ENCODE measurements at places on chromosomes 13 and 19. TPM values are rescaled to one million over a fixed set of nuclear protein-coding genes. Genes with fewer than 3 reads are reported as not detected.
A peak's percentile ranks its signal among the peaks of the same experiment; 100 is the strongest.

- no peaks in the 10 kb centered on the region for H3K27me3 ChIP-seq
- no peak overlapping the region for H3K27ac ChIP-seq
- peaks cover 33% of the 10 kb centered on the region for H3K36me3 ChIP-seq
- no peak overlapping the region for H3K4me3 ChIP-seq
- peak; percentile 72 for DNase-seq
These were observed 12.0 kb downstream of the KHSRP start for GRCh38 chr19:6412447-6413091.

DNA sequence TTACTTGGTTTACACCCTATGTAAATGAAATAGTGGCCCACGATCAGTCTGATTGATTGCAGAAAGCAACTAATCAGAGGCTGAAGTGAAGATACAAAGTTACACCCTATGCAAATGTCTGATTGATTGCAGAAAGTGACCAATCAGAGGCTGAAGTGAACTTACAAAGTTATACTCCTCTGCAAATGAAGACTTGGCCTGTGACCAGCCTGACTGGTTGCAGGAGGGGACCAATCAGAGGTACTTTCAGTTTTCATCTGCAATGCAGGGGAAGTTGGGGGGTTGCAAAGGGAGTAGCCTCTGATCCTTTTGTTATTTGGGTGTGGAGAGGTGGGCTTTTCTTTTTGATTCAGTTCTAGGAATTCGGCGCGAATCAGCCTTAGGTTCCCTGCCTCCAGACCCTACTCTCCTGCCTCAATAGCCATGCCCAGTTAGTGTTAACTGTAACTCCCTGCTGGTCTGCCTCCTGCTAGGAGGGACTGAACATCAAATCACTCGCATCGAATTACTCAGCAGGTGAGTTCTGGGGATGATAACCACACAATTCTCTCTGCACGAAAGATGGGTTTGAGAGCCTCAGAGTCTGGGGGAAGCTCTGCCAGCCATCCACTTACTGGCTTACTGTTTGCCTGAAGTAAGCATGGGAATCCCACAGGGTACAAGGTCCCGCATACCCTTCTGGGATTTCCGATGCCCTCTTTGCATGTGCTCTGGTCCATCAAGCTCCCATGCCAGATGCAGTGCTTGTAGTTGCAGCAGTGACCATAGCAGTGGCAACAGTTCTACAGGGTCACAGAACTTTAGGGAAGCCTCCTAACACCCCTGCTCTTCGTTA is 7.5 kb downstream of the ARL11 start:
- H3K4me1 ChIP-seq, result peaks cover 11% of the 10 kb centered on the region
- H3K27ac ChIP-seq, result peak overlapping the region; percentile 42
- no peaks in the 10 kb centered on the region for H3K36me3 ChIP-seq
- peak; percentile 78 for DNase-seq
- H3K27me3 ChIP-seq, result no peaks in the 10 kb centered on the region

- H3K4me3 ChIP-seq, result no peak overlapping the region
- no peaks in the 10 kb centered on the region for H3K36me3 ChIP-seq
- H3K4me1 ChIP-seq, result peaks cover 16% of the 10 kb centered on the region
These were observed 5.5 kb upstream of the ACP7 start for GRCh38 chr19:39078436-39079200.

- no peak overlapping the region for H3K4me3 ChIP-seq
- peaks cover 25% of the 10 kb centered on the region for H3K36me3 ChIP-seq
- no peak for DNase-seq
These were observed 4.9 kb downstream of the TSSK6 start for GRCh38 chr19:19510432-19510831.

GRCh38 chr13:44267980-44268379 is 105.6 kb upstream of the SERP2 start:
- no peak overlapping the region for H3K4me3 ChIP-seq
- H3K27ac ChIP-seq, result no peak overlapping the region
- H3K27me3 ChIP-seq, result no peaks in the 10 kb centered on the region
- H3K4me1 ChIP-seq, result no peaks in the 10 kb centered on the region

- H3K36me3 ChIP-seq, result no peaks in the 10 kb centered on the region
These were observed 145.1 kb downstream of the LACC1 start for GRCh38 chr13:44024846-44025195.

GRCh38 chr19:35993923-35994598 is 927 bp upstream of the SDHAF1 start:
- DNase-seq, result no peak
- peaks cover 26% of the 10 kb centered on the region for H3K4me1 ChIP-seq
- no peak overlapping the region for H3K4me3 ChIP-seq
- H3K27me3 ChIP-seq, result no peaks in the 10 kb centered on the region
- no peak overlapping the region for H3K27ac ChIP-seq

DNA sequence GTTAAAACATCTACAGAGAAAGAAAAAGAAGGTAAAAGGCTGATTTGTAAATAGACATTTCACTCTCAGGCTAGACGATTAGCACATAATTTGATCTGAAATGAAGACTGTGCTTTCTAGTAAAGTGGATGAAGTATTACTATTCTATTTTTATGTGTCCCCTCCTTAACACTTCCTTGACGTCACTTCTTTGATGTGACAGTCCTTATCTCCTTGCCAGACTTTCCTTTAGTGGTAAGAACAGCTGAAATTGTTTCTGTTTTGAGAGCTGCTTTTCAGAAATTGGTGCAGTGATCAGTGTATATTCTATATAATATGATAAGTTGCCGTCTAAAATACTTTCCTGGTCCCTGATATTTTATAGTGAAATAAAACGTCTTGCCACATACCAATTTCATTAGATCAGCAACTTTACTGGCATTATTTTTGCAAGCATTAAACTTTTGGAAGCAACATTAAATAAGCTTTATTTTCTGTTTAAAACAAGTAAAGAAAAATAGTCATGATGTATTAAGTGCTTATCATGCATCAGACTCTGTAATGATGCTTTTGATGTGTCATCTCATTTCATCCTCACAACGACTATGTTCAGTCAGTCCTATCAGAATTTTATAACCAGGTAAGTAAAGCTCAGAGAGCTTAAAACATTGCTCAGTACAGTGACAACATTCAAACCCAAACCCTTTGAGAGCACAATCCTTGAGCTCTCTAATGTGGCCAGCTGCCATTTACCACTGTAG is 210.3 kb upstream of the PCDH9 start:
- H3K27ac ChIP-seq, result no peak overlapping the region
- DNase-seq, result no peak
- no peaks in the 10 kb centered on the region for H3K27me3 ChIP-seq
- no peak overlapping the region for H3K4me3 ChIP-seq
- H3K36me3 ChIP-seq, result no peaks in the 10 kb centered on the region

DNA sequence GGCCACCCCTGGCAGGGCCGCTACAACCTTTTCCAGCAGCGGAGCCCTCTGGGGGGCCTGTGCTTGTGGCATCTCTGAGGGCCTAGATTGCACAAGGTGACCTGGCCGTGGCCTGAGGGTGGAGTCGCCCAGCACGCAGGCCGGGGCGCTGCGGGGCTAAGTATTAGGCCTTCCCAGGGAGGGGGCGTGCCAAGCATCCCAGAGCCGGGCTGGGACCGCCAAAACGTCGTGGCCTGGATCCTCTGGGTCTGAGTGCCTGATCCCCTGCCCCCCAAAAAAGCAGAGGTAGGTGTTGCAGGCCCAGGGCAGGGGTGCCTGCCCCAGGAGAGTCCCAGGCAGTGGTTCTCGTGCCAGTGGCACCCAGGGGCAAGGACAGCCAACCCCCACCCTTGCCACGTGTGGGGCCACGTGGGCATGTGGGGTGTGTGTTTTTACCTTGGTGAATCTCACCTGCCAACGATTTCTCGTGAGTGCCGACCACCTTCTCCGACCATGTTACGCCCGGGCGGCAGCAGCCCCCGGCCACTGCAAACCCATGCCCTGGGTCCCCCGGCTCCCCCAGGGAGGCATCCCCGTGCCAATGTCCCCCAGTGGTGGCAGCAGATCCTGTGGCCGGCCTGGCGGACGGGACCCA is 12.6 kb upstream of the GNA15 start:
- no peaks in the 10 kb centered on the region for H3K4me1 ChIP-seq
- H3K4me3 ChIP-seq, result no peak overlapping the region
- no peak overlapping the region for H3K27ac ChIP-seq
- H3K36me3 ChIP-seq, result no peaks in the 10 kb centered on the region
- H3K27me3 ChIP-seq, result no peaks in the 10 kb centered on the region

DNA sequence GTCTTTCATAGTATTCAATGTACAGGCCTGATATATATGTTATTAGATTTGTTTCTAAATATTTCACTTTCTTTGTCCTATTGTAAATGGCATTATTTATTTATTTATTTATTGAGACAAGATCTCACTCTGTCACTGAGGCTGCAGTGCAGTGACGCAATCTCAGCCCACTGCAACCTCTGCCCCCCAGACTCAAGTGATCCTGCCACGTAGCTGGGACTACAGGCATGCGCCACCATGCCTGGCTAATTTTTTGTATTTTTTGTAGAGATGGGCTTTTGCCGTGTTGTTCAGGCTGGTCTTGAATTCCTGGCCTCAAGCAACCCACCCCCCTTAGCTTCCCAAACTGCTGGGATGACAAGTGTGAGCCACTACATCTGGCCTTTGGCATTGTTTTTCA is 5.4 kb upstream of the GAS6 start:
- H3K4me1 ChIP-seq, result peaks cover 6% of the 10 kb centered on the region
- no peaks in the 10 kb centered on the region for H3K36me3 ChIP-seq

- H3K27ac ChIP-seq, result no peak overlapping the region
- no peak for DNase-seq
- peaks cover 1% of the 10 kb centered on the region for H3K36me3 ChIP-seq
- no peak overlapping the region for H3K4me3 ChIP-seq
These were observed 70.3 kb downstream of the DHRS12 start for GRCh38 chr13:51733374-51734298.

DNA sequence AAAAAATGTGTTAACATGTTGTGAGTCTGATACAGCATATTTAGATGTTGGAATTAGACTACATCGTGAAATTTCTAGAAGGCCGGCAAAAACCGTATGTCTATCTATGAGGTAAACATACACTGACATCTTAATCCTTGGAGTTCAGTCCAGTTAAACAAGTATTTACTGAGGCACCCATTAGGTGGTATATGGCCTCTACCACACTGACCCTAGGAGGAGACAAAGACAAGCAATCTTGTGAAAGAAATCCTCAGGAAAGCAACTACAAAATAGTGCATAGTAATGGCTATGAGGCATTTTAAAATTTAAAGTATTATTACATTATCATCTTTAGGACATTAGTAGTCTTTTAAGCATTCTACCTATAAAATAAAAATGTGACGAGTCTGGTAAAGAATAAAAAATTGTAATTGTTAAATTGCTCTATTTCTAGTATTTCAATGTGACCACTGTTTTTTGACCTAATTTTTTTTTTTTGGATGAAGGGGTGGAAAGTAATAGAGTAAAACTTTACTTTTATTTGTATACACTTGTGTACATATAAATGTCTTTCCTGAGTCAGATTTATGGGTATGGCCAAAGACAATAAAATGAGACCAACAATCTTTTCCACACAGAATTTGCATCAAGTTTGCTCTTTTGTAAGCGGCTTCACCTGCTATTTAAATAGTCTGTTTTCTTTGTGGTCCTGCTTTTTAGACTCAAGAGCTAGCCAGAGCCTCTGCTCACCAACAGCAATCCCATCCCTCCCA is 50.5 kb downstream of the KATNAL1 start:
- no peak overlapping the region for H3K4me3 ChIP-seq
- H3K4me1 ChIP-seq, result no peaks in the 10 kb centered on the region
- no peaks in the 10 kb centered on the region for H3K36me3 ChIP-seq
- H3K27ac ChIP-seq, result no peak overlapping the region
- DNase-seq, result no peak

GRCh38 chr19:40686882-40687524 is 3.4 kb downstream of the NUMBL start:
- peak overlapping the region; percentile 64 for H3K27ac ChIP-seq
- no peaks in the 10 kb centered on the region for H3K27me3 ChIP-seq

GRCh38 chr19:45340899-45341453 is 426 bp downstream of the KLC3 start:
- peaks cover 9% of the 10 kb centered on the region for H3K27me3 ChIP-seq
- H3K4me1 ChIP-seq, result peaks cover 10% of the 10 kb centered on the region
- DNase-seq, result peak; percentile 19

GRCh38 chr13:22112956-22113745 is 442.3 kb downstream of the FGF9 start:
- no peak overlapping the region for H3K4me3 ChIP-seq
- H3K36me3 ChIP-seq, result no peaks in the 10 kb centered on the region
- no peaks in the 10 kb centered on the region for H3K27me3 ChIP-seq
- no peak overlapping the region for H3K27ac ChIP-seq
- peaks cover 16% of the 10 kb centered on the region for H3K4me1 ChIP-seq
- no peak for DNase-seq

Gene NUMBL
- 10.2 TPM for total RNA-seq

Gene KLK14
- total RNA-seq, result 1.1 TPM

Gene SLC7A9
- not detected for total RNA-seq

Gene TJP3
- total RNA-seq, result 1.3 TPM

Gene MIR17HG
- 8.1 TPM for total RNA-seq
